ENCODE measurements at places on chromosomes 1 and 21.

GRCh38 chr1:33074193-33074945 is 6.6 kb upstream of the AZIN2 start:
- no peak for DNase-seq

- no peak for DNase-seq
Observed at GRCh38 chr21:41726970-41727783, 39.7 kb downstream of the RIPK4 start.

DNA sequence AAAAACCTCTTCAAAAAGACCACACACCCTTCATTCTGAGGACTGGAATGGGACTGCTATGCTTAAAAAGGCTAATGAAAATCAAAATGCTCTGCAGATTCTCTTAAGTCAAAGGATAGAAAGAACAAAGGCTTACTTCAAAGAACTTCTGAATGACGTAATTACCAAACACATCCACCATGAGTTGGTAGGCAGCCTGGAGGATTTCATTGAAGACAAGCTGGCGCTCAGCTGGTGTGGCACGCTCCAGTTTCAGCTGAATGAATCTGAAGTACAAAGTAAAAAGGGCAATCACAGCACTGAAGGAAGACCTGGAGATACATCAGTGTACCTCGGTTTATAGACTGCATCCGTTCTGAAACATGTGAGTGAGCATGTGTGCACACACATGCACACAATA is 43.5 kb upstream of the SDC3 start:
- no peak for DNase-seq

DNA sequence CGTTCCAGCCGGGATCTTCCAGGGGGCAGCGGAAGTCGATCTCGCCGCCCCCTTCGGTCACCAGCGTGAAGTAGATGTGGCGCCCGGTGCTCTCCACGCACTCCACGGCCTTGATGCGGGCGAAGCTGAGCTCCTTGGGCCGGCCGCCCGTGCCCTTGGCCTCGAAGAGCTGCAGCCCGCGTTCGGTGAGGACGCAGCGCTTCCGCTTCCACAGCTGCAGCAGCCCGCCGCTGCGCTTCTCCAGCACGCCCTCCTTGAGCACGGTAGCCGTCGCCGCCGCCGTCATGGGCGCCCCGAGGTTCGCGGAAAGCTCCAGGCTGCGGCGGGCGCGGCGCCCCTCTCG is 516 bp downstream of the PHLDA3 start:
- no peak for DNase-seq

GRCh38 chr1:66197785-66198184 is 336.2 kb upstream of the SGIP1 start:
- DNase-seq = no peak

DNA sequence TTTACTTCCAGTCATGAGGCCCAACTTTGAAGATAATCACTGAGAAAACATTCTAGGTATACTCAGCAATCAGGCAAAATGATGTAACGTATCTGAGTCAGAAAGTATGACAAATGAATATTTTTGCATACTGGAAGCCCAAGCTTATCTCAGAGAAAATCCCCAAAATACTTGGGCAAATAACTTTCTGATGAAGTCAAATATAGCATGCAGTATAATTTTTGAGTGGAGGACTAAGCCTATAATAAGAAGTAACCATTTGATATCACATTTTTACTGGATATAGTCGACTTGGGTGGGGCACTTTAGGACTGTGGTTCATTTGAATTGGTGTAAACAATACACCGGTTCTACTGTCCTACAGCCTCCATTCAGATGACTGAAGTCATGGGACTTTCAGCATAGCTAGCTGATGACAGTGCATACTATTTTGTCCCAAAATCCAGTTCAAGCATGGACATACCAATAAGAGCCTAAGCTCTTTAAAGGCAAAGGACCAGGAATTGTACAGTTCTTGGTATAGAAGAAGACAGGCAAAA is 2.3 kb upstream of the GADD45A start:
- DNase-seq = no peak

DNA sequence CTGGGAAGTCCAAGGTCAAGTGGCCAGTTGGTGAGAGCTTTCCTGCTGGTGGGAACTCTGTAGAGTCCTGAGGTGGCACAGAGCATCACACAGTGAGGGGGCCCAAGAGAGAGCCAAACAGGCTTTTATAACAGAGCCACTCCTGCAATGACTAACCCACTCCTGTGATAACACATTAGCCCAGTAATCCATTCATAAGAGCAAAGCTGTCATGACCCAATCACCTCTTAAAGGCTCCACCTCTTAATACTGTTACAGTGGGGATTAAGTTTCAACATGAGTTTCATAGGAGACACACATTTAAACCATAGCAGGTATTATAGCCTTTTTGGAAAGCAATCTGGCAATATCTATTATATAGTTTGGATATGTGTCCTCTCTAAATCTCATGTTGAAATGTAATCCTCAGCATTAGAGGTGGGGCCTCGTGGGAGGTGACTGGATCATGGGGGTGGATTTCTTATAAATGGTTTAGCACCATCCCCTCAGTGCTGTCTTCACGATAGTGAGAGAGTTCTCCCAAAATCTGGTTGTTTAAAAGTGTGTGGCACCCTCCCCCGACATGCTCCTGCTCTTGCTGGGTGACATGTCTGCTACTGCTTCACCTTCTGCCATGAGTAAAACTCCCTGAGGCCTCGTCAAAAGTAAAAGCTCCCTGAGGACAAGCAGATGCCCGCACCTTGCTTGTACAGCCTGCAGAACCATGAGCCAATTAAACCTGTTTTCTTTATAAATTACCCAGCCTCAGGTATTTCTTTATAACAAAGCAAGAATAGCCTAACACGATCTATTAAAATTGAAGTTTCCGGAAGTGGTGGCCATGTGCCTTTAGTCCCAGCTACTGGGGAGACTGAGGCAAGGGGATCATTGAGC is 64.5 kb downstream of the CD58 start:
- DNase-seq = no peak

DNA sequence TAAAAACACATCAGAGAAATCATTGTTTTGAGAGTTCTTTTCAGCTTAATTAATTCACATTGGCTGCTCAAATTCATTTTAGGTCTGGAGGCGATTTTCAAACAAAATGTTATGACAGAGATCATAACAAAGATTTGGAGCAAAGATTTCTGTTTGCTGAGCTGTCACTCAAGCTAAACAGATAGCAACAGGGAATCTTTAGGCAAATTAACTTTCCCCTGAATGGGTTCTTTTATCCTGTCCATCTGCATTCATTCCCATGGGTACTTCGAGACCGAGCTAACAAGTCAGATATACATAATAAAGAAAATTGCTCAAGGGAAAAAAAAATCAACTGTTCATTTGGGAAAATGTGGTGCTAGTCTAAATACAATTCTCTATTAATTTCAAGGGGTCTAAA is 30.2 kb upstream of the CA6 start:
- no peak for DNase-seq

GRCh38 chr1:238753252-238753651 is 633.1 kb upstream of the CHRM3 start:
- DNase-seq = no peak
